T-helper 2 cell (primary cell): ENCODE measurements at places on chromosomes 5 and 9.

DNA sequence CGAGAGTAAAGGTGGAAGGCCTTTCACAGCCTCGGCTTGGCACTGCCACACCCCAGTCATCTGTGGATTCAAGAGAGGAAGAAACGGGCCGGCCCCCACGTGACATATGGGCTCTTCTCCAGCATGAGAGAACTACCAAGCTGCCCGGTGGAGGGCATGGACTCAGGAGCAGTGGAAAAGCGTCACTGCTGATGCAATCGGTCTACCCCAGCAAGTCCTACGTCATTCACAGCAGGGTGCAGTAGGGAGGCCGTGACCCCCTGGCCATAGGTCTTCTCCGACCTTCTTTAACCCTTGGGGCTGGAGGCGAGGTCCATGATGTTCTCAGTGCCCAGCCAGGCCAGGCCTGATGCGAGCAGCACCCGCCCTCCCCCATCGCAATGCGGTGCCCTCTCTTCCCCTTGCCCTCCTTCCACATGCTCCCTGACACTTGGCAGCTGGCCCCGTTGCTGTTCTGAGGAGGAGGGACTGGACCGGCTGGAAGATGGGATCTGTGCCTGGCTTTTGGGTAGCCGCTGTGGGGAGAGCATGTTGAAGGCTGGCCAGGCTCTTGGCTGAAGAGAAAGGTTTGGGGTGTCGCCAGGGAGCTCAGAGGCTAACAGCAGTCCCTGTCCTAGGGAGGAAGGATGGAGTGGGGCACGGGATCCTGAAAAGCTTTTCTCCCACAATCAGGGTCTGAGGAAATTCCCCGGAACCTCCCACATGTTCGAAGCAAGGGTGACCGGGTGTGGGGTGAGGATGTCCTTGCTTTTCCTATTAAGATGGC is 89.8 kb downstream of the LIFR start:
- no peak for DNase-seq

- DNase-seq = no peak
Observed at GRCh38 chr5:56569566-56569965, 245.8 kb upstream of the MAP3K1 start.

DNA sequence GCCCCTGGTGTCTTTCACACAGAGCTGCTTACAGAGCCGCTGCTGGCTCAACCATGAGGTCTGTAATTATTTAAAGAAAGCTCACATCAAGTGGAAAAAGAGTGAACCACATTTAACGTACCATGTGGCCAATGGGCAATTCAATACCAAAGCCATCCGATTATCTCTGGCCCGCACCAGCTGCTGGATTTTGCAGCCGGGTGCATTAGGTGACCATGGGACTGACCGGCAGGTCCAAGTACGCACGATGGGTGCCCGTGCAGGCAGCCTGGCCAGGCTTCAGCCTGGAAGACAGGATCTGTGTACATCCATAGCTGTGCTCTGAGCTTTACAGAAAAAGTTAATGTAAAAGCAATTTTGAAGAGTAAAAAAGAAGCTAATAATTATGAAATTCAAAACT is 20.5 kb downstream of the PPARGC1B start:
- DNase-seq = no peak

DNA sequence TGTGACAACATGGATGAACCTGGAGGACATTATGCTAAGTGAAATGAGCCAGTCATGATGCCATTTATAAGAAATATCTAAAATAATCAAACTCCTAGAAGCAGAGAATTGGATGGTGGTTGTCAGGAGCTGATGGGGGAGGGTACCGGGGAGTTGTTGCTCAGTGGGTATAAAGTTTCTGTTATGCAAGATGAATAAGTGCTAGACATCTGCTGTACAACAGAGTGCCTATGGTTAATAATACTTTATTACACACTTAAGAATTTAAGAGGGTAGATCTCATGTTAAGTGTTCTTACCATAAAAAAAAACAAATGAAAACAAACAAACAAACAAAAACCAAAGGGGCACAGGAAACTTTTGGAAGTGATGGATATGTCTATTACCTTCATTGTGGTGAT is 13.0 kb upstream of the CCDC69 start:
- no peak for DNase-seq
